ENCODE measurements at places on chromosomes 11 and 22.
A peak's percentile ranks its signal among the peaks of the same experiment; 100 is the strongest.

GRCh38 chr22:37242395-37242918 lies 1.6 kb downstream of the RAC2 start:
- H3K36me3 ChIP-seq = peaks cover 56% of the 10 kb centered on the region
- DNase-seq = peak; percentile 90
- peaks cover 49% of the 10 kb centered on the region for H3K4me1 ChIP-seq
- H3K4me3 ChIP-seq = peak overlapping the region; percentile 96

- H3K27ac ChIP-seq = no peak overlapping the region
- peaks cover 37% of the 10 kb centered on the region for H3K36me3 ChIP-seq
- H3K4me3 ChIP-seq = no peak overlapping the region
- DNase-seq = no peak
- peaks cover 18% of the 10 kb centered on the region for H3K4me1 ChIP-seq
- H3K27me3 ChIP-seq = no peaks in the 10 kb centered on the region
Observed at GRCh38 chr11:77981346-77981947, 13.0 kb downstream of the INTS4 start.

DNA sequence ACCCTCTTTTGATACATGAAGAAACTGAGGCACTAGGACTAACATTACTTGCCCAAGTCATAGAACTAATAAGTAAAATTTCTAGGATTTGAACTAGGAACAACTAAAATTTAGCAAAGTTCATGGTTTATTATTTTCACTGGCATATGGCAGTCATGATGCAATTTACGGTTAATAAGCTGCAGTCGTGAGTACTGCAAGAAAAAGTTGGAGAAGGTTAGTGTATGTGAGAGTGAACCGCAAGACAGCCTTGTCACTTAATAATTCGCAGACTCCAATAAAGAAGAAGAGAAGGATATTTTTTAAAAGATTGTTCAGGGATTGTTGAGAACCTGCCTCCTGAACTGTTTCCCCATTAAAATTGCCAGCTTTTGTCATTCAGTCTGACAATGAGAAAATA lies 663.4 kb upstream of the TENM4 start:
- no peak for DNase-seq
- H3K4me3 ChIP-seq = no peak overlapping the region
- no peak overlapping the region for H3K27ac ChIP-seq
- H3K27me3 ChIP-seq = no peaks in the 10 kb centered on the region
- H3K4me1 ChIP-seq = no peaks in the 10 kb centered on the region

DNA sequence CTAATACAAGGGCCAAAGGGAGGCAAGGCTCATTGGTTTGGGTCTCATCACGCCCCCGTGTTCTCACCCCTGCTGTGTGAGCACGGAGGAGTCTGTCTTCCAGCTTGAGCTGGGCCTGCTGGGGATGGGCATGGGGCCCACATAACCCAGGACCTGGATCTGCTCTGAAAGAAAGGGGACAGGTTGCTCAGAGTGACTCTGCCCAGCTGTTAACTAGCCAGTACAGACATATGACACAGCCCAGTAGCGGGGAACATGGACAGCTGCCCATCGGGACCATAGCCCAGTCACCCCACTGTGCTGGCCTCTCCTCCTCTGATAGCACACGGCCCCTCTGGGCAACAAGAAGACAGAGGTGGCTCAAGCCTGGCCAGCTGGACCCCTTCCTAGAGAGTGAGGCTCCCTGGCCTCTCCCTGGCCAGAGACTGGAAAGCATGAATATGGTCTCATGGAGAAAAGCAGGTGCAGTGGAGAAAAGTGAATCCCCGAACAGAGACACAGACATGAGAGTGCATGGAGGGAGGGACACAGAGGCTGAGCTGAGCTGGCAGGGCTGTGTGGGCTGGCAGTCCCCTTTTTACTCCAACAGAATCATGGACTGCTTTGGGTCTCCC lies 973.9 kb downstream of the BRD1 start:
- H3K27ac ChIP-seq = no peak overlapping the region
- H3K4me3 ChIP-seq = no peak overlapping the region
- no peak for DNase-seq
- H3K27me3 ChIP-seq = peaks cover 5% of the 10 kb centered on the region
- H3K4me1 ChIP-seq = no peaks in the 10 kb centered on the region

DNA sequence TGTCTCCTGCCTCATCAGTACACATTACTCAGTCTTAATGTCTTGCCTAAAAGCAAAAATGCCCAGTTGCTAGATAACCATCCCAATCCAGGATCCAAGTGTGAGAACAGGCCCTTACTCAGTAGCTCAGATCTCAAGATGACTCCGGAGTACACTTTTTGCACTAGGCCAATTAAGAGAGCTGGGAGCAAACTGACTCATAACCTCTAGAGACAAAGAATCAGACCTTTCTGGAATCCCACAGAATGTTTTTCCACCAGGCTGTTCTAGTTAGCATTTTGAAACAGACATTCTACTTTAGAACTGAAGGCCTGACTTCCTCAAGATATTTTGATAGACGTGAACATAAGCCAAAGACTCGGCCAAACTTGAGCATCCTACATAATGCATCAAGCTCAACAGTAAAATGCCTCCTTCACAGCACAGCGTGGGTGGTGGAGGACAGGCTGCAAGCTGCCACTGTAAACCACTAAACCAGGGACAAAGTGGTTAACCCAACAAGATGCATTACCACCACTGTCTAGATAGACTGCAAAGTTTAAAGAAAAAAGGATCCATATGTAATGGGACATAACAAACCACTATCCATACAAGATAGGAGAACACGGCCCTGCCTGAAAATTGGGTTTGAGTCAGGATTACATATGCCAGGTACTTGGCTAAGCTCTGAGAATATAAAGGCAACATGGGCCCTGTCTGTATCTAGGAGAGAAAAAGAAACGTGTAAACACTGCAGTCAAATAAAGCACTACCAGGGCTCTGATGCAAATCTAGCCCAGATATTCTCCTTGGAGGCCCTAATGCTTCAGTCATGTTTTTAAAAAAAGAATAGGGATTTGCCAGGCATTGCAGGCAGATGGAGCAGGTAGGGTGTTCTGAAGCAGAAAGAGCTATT lies 48.3 kb downstream of the MYH9 start:
- peak overlapping the region; percentile 100 for H3K27ac ChIP-seq
- H3K27me3 ChIP-seq = no peaks in the 10 kb centered on the region
- peaks cover 80% of the 10 kb centered on the region for H3K36me3 ChIP-seq
- H3K4me3 ChIP-seq = peak overlapping the region; percentile 33
- H3K4me1 ChIP-seq = peaks cover 90% of the 10 kb centered on the region

- peak overlapping the region; percentile 97 for H3K27ac ChIP-seq
- H3K36me3 ChIP-seq = peaks cover 1% of the 10 kb centered on the region
- H3K27me3 ChIP-seq = no peaks in the 10 kb centered on the region
- H3K4me1 ChIP-seq = peaks cover 52% of the 10 kb centered on the region
- DNase-seq = peak; percentile 59
- H3K4me3 ChIP-seq = peak overlapping the region; percentile 95
Observed at GRCh38 chr11:46119352-46120216, 1.7 kb downstream of the PHF21A start.

DNA sequence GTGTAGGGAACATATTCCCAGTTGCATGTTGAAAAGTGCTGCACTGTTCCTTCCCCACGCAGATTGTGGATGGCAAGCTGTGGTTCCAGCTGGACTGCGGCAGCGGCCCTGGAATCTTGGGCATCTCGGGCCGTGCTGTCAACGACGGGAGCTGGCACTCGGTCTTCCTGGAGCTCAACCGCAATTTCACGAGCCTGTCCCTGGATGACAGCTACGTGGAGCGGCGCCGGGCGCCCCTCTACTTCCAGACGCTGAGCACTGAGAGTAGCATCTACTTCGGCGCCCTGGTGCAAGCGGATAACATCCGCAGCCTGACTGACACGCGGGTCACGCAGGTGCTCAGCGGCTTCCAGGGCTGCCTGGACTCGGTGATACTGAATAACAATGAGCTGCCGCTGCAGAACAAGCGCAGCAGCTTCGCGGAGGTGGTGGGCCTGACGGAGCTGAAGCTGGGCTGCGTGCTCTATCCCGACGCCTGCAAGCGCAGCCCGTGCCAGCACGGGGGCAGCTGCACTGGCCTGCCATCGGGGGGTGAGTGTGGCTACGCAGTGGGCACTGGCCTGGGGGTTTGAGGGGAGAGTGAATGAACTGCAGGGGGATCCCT lies 102.7 kb upstream of the MTNR1B start:
- no peaks in the 10 kb centered on the region for H3K36me3 ChIP-seq
- no peak overlapping the region for H3K4me3 ChIP-seq
- H3K27me3 ChIP-seq = no peaks in the 10 kb centered on the region
- H3K4me1 ChIP-seq = no peaks in the 10 kb centered on the region
